NCI-H524 (cell line): ENCODE measurements at places on chromosomes 6 and 20.

DNA sequence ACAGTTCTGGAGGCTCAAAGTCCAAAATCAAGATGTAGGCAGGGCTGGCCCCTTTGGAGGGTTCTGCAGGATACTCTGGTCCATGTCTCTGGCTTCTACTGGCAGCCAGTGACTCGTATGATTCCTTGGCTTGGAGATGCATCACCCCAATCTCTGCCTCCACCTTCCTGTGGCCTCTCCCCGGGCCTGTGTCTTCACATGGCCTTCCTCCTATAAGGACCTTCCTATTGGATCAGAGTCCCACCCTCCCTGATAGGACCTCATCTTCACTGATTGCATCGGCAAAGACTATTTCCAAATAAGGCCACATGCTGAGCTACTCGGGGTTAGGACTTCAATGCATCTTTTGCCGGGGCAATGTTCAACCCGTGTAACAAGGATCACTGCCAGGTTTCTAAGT is 509.0 kb downstream of the CD83 start:
- no peak for DNase-seq

DNA sequence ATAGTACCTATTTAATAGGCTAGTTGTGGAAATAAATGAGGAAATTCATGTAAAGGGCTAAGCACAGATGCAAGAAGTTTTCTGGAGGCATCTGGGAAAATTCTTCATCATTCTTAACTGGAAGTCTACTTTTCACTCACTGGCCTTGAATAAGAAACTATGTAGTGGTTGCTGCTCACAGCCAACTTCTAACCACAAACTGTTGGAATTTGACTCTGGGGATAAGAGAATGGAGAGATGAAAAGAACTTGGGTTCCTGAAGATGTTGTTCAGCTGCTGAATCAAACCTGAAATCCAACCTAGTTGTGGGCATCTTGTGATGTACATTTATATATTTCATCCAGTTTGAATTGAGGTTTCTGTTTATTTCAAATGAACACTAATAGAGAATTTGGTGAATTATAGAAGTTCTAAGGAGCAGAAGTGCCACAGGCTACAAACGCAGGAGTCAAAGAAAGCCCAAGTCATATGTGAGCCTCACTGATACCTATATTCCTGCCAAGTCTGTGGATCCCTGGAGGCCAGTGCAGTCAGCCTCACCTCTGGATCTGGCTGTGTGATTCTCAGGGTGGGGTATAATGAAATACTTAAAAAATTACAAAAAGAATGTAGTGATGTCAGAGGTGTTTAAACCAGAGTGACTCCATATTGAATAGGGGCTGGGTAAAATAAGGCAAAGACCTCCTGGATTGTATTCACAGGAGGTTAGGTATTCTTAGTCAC is 18.7 kb upstream of the MEI4 start:
- no peak for DNase-seq

DNA sequence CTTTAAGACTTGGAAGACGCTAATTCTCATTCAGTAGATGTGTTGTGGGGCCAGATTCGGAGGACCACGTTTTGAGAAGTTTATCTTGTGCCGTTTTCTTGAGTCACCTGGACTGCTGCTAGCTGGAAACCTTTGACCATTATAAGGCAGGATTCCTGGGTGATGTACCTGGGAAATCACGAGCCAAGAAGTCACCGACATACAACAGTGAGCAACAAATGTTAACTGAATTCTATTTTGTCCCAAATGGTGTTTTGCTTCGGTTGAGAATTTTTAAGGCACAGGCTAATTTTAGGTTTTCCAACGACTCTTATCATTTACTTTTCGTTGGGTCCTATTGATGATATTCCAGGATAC is 93.4 kb upstream of the BTN3A2 start:
- no peak for DNase-seq

DNA sequence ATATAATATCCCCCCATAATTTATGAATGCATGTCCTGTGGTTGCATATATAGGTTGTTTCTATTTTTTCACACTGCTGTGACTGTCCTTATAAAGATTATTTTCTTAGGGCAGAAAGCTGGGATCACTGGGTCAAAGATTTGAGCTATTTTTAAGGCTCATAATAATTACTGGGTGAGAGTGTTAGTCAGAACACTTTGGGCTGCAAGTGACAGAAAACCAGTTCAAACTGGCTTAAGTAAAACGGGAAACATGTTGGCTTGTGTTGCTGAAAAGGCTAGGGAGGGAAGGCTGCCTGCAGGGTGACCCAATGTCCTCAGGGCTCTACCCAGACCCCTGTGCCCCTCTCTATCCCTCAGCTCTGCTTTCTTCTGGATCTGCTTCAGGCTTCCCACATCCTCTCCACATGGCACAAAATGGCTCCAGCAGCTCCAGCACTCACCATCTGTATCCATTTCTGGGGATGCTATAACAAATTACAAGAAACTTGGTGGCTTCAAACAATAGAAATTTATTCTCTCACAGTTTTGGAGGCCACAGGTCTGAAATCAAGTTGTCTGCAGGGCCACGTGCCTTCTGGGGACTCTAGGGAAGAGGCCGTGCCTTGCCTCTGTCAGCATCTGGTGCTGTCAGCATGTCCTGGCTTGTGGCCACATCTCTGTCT is 33.1 kb upstream of the MLN start:
- no peak for DNase-seq

DNA sequence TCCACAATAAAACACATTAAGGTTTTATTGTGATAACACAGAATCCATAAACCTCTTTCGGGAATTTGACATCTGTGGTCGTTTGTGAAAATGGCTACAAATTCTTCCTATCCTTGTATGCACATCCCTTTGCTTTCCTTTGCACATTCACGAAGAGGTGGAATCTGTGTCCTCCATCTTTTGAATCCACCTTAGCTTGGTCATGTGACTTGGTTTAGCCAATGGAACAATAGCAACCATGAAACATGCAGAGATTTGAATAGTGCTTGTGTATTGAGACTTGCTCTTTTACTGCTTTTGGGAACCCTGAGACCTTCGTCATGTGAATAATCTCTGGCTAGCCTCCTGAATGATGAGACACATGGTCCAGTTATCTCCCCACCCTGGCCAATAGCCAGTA is 49.7 kb upstream of the NOP56 start:
- peak; percentile 6 for DNase-seq

DNA sequence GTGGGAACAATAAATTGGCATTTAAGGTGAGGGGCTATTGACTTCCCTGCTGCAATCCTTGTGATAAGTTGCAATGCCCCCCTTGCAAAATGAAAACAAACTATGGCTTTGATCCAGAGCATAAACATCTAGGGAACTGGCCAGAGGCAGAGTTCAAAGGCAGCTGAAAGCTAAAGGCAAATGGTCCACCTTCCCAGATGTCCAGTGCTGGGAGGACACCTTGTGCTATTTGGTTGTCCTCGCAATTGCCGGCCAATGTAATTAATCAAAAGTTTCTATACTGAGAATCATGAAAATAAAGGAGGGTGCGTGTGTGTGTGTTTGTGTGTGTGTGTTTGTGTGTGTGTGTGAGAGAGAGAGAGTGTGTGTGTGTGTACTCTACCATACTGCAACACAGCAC is 337.4 kb downstream of the CBLN4 start:
- no peak for DNase-seq

DNA sequence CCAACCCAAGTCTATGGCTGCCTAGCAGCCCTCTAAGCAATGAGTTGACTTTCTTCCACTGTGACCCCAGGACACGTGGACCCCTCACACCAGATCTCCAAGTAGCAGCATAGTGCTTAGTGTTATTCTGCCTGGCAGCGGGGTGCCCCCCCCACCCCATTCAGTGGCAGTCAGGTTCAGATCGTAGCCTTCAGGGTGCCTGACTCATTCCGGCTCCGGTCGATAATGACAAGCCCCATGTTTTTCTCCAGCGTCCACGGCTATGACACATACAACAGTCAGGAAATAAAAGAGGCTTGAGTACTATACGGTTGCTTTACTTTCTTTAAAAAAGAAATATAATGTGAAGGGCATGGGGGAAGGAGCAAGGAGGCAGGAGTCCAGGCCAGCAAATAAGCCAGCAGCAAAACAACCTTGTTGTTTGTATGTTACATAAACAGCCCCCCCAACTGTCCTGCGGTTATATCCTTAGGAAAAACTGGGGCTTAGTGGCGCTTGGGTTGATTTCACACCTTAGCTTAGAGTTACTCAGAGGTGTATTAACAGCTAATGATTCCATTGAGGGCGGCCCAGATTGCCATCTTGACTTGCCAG is 23.1 kb downstream of the GNAS start:
- DNase-seq: no peak

DNA sequence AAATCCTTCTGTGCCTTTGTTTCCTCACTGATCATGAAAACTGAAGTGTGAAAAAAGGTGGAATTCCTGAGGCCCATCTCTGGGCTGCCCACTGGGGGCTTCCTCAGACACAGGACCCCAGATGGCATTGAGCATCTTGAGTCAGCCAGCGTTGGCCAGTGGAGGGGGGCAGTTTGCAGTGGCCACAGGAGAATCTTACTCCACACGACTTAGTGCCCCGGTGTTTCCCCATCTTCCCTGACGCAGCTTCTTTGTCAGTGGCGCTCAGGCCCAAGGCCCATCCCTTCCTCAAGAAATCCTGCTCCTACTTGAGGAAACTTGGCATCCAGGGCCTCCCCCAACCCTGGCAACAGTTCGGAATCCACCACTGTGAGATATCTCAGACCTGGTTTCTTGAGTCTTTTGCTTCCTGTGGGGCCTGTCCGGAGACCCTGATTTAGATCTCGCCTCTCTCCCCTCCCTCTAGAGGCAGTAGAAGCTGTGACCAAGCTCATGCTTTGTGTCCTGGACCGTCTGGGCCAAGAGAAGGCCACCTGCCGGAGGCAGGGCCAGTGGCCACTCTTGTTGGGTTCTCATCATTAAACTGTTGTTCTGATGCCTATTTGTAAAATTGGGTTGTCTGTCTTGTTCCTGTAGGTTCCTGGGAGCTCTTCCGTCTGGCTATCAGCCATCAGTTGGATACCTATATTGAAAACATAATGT is 20.2 kb upstream of the DLGAP4 start:
- DNase-seq: no peak

- no peak for DNase-seq
Observed at GRCh38 chr6:14450578-14450977, 333.0 kb downstream of the CD83 start.

- no peak for DNase-seq
Observed at GRCh38 chr20:32132911-32133549, 23.5 kb downstream of the TM9SF4 start.

DNA sequence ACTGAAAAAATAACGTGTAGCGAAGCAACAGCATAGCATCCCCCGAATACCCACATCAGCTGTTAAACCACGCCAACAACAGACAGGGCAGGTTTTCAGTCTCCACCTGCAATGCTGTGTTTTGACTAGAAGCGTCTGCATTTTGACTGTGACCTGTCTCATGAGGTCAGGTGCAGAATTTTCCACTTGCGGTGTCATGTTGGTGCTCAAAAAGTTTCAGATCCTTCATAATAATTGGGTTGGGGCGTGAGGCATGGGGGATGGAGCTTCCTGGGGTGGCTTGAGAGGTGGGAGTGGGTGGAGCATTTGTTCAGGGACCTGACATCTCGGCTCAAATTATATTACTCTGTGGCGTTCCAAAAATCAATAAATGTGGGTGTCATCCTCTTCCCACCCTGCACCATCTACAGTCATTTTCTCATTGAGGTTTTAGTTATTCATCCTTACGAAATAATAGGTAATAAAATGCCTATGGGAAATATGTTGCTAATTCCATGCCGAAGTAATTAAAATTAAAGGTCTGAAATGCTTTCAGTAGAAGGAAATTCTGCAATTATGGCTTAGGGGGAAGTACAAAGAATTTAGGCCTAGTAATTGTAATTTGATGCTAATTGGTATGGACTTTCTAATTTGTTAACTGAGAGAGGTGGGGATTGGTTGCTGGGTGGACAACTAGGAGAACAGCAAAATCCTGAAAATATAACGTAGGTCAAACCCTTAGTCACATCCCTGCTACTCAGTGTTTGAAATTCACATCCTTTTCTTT is 81.0 kb downstream of the TIAM2 start:
- no peak for DNase-seq

GRCh38 chr20:50093240-50093639 is 19.7 kb downstream of the UBE2V1 start:
- no peak for DNase-seq

GRCh38 chr6:144718431-144718830 is 433.3 kb downstream of the UTRN start:
- no peak for DNase-seq

- no peak for DNase-seq
Observed at GRCh38 chr6:138554146-138554545, 54.9 kb upstream of the NHSL1 start.

DNA sequence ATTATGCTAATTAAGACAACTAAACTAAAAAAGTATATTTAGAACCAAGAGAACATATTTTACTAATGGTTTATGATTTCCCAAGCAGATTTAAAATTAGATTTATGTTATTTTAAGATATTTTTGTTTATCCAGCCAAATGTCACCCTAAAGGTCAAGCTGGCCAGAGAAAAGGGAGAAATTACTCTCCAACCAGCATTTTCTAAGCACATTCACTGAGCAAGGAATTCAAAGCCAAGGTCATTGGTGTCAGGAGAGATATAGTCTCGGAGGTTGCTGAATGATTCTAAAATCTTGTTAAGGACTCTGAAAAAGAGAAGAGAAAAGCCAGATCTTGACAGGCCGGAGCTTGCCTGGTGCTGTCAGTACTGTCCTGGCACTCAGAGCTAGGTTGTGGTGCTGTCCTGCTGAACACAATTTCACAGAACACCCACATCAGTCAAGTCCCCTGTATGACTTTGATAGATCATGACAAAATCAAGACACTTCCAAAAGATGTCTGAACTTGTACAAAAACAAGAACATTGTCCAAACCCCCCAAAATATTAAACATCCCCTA is 222.3 kb upstream of the SMLR1 start:
- DNase-seq: no peak

GRCh38 chr6:39929733-39930461 is 4.4 kb downstream of the MOCS1 start:
- DNase-seq: no peak

- DNase-seq: no peak
Observed at GRCh38 chr6:118313762-118314161, 234.3 kb upstream of the PLN start.

DNA sequence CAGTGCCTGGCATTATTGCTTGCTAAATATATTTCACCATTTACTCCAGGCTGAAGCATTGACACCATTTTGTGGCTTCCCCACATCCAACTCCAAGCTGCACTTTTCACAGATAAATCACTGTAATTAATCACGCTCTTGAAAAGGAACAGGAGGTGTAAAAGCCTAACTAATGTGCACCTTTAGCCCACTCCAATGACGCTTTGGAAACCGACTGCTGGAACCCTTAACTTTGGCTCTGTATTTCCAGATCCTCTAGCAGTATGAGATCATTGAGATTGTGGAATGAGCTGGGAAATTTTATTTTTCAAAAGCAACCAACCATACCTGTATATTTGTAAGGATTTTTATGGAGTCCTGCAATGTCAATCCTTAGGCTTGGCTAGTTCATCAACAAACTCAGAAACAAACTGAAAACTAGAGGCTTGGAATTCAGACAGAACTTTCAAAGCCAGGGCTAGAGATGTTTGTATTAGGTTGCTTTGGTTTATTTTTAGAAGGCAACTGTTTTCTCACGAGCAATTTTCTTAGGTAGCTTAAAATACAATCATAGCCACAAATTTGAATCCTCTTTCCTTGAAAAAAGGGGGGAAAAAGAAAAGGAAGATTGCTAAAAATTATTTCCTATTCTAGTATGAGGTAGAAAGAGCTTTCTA is 52.8 kb upstream of the UTRN start:
- peak; percentile 11 for DNase-seq

GRCh38 chr6:57421503-57421902 is 104.1 kb downstream of the PRIM2 start:
- no peak for DNase-seq

- DNase-seq: no peak
Observed at GRCh38 chr6:139982195-139982594, 607.7 kb upstream of the CITED2 start.
